ENCODE measurements at places on chromosomes 3 and 15. TPM values are rescaled to one million over a fixed set of nuclear protein-coding genes. Genes with fewer than 3 reads are reported as not detected.

DNA sequence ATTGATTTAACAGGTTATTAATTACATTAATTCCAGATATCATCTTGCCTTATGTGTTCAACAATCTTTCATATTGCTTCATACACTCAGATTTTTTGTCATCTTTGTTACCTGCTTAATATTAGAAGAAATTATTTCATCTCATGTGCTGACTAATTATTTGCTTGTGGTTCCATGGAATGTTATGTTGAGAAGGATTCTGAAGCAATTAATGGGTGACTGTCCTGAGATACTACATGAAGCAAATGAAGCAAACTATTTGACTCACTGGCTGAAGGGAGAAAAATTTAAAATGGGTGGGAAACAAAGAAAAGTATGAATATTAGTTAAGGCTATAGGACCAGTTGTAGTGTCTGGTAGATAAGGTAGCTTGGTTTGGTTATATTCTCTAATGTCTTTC, 443.8 kb upstream of the EPHA6 start:
- no peak for ATAC-seq
- no peaks in the 10 kb centered on the region for H3K4me1 ChIP-seq
- H3K36me3 ChIP-seq = no peaks in the 10 kb centered on the region
- no peaks in the 10 kb centered on the region for H3K27me3 ChIP-seq
- H3K4me3 ChIP-seq = no peak overlapping the region
- H3K27ac ChIP-seq = no peak overlapping the region

DNA sequence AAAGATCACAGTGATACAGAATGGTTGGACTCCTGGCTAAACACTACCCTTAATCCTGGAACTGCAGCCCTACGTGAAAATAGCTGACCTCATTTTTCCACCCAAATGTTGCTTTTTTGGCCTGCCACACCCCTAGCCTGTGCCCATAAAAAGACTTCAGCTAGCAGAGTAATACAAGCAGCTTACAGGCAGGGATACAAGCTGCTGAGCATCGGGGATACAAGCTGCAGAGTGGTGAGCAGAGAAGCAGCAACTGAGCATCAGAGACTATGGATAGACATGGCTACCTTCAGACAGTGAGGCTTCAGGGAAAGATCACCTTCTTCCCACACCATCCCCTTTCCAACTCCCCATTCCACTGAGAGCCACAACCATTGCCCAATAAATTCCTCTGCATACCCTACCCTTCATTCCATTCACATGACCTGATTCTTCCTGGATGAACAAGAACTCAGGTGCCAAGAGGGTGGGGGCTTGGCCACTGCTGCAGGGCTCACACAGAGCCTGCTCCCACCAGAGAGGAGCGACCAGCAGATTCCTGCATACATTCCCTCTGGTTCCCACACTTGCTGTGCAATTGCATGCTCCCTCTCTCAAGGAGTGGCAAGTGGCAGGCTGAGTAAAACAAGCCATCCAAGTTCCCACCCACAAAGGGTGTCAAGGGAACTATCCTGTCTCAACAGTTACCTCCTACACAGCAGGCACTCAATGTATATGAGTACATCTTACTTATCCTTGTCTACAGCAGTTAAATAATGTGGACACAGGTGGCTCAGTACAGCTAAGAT, 217.5 kb downstream of the ALCAM start:
- H3K27me3 ChIP-seq = no peaks in the 10 kb centered on the region
- no peak overlapping the region for H3K27ac ChIP-seq
- no peaks in the 10 kb centered on the region for H3K36me3 ChIP-seq
- no peak for ATAC-seq

DNA sequence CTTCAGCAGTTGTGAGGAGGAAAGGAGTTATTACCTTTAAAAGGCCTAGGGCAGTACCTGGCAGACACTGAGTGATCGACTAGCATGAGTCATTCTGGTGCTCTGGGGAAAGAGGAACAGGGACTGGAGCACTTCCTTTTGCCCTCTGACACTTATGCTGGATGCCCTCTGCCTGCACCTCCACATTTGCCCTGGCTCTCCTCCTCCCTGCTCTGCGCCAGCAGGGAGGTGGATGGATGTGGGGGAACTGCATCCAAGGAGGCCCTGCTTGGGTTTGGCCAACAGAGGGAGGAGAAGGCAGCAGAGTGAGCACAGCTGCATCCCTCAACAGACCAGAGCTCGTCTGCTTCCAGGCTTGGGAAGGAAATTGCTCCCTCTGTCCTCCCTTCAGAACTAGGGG, 75.0 kb downstream of the SEMA5B start:
- peak; percentile 38 for ATAC-seq
- no peak overlapping the region for H3K4me3 ChIP-seq
- no peak overlapping the region for H3K27ac ChIP-seq
- H3K27me3 ChIP-seq = no peaks in the 10 kb centered on the region

DNA sequence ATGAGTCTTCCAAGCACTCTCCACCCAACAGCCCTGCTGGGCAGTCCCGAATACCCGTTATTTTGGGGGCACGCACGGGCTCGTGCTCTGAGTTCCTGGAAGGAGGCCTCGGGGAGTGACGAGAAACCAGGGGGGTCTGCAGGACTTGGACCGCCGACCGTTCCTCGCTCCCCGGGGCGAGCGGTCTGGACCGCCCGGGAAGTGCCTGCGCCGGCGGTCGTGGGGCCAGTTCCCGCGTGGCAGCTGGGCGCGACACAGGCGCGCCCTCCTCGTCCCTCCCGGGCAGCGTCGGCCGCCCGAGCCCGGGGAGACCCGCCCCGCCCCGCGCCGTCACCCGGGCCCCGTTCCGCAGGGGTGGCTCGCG, 387 bp downstream of the GNB4 start:
- H3K4me1 ChIP-seq = peaks cover 30% of the 10 kb centered on the region
- peak overlapping the region; percentile 80 for H3K27ac ChIP-seq
- H3K27me3 ChIP-seq = no peaks in the 10 kb centered on the region
- no peaks in the 10 kb centered on the region for H3K36me3 ChIP-seq
- ATAC-seq = peak; percentile 83

GRCh38 chr15:85497172-85497569, 116.8 kb downstream of the AKAP13 start:
- H3K4me1 ChIP-seq = peaks cover 58% of the 10 kb centered on the region
- H3K27me3 ChIP-seq = no peaks in the 10 kb centered on the region
- H3K27ac ChIP-seq = peak overlapping the region; percentile 53
- no peaks in the 10 kb centered on the region for H3K36me3 ChIP-seq
- no peak overlapping the region for H3K4me3 ChIP-seq

- H3K27me3 ChIP-seq = no peaks in the 10 kb centered on the region
- ATAC-seq = no peak
- H3K4me1 ChIP-seq = peaks cover 36% of the 10 kb centered on the region
- no peak overlapping the region for H3K27ac ChIP-seq
- no peaks in the 10 kb centered on the region for H3K36me3 ChIP-seq
Observed at GRCh38 chr15:98745179-98745578, 96.8 kb downstream of the IGF1R start.

DNA sequence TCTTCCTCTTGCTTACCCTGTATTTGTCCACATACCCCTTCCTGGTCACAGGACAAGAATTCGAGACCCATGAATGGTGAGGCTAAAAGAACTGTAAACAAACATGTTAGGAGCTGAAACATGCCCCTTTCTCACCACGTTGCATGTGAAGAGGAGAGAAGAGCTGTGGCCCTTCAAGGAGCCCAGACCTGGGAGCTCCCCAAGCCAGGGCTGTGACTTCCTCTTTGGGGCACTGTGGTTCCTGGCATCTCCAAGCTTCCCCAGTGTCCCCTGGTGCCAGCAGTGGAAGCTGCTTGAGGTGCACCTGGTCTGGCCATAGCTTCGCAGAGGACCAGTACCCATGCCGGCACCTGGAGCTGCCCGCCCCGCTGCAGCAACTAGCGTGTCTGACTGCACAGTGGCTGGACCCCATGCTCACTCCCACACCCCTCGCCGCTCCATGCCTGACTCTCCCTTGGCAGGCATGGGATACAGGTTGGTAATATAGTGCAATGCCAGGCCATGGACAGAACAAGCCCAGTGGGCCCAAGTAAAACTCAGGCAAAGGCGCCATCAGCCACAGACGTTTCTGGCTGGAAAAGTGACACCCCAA, 9.9 kb downstream of the SPCS1 start:
- H3K27ac ChIP-seq = no peak overlapping the region
- no peaks in the 10 kb centered on the region for H3K27me3 ChIP-seq

GRCh38 chr15:62641825-62642224, 400.7 kb upstream of the TPM1 start:
- no peak for ATAC-seq
- no peaks in the 10 kb centered on the region for H3K27me3 ChIP-seq

GRCh38 chr3:149989307-149989706, 18.6 kb upstream of the PFN2 start:
- H3K4me1 ChIP-seq = no peaks in the 10 kb centered on the region
- H3K27ac ChIP-seq = no peak overlapping the region
- no peak for ATAC-seq
- H3K36me3 ChIP-seq = no peaks in the 10 kb centered on the region

GRCh38 chr3:197337656-197338055, 39.2 kb upstream of the DLG1 start:
- H3K4me1 ChIP-seq = no peaks in the 10 kb centered on the region
- ATAC-seq = no peak
- no peak overlapping the region for H3K27ac ChIP-seq
- H3K27me3 ChIP-seq = no peaks in the 10 kb centered on the region
- no peaks in the 10 kb centered on the region for H3K36me3 ChIP-seq
- H3K4me3 ChIP-seq = no peak overlapping the region

GRCh38 chr3:65723011-65723410, 315.7 kb downstream of the MAGI1 start:
- no peak overlapping the region for H3K4me3 ChIP-seq
- H3K27ac ChIP-seq = no peak overlapping the region
- H3K27me3 ChIP-seq = no peaks in the 10 kb centered on the region
- no peaks in the 10 kb centered on the region for H3K36me3 ChIP-seq

DNA sequence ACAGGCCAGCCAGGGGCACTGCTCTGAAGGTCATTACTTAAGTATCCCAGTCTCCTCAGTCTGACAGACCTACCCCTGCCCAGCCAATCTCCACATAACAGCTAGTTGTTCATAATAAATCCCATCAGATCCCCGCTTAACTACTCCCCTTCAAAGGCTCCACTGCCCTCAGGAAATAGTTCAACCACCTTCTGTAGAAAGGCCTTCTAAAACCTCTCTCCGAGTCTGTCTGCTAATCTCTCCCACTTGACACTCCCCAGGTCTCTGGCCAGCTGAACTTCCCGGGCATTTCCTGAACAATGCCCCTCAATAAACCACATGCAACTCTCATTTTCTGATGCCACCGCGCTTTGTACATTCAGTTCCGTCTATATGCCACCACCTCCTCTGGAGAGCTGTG, 6.0 kb downstream of the PRC1 start:
- no peak overlapping the region for H3K27ac ChIP-seq
- ATAC-seq = no peak
- no peaks in the 10 kb centered on the region for H3K36me3 ChIP-seq
- H3K4me1 ChIP-seq = no peaks in the 10 kb centered on the region
- H3K4me3 ChIP-seq = no peak overlapping the region
- no peaks in the 10 kb centered on the region for H3K27me3 ChIP-seq

- H3K27me3 ChIP-seq = no peaks in the 10 kb centered on the region
- H3K36me3 ChIP-seq = peaks cover 14% of the 10 kb centered on the region
- no peak overlapping the region for H3K27ac ChIP-seq
- ATAC-seq = no peak
- no peak overlapping the region for H3K4me3 ChIP-seq
- no peaks in the 10 kb centered on the region for H3K4me1 ChIP-seq
Observed at GRCh38 chr3:128278130-128278529, 124.8 kb downstream of the EEFSEC start.

GRCh38 chr15:35519541-35520149, 26.3 kb downstream of the DPH6 start:
- H3K4me3 ChIP-seq = no peak overlapping the region
- H3K4me1 ChIP-seq = peaks cover 23% of the 10 kb centered on the region
- H3K27me3 ChIP-seq = no peaks in the 10 kb centered on the region

- no peaks in the 10 kb centered on the region for H3K36me3 ChIP-seq
- H3K4me1 ChIP-seq = no peaks in the 10 kb centered on the region
- H3K27me3 ChIP-seq = no peaks in the 10 kb centered on the region
Observed at GRCh38 chr15:97012986-97013385, 682.5 kb downstream of the NR2F2 start.

- peak; percentile 41 for ATAC-seq
- no peak overlapping the region for H3K27ac ChIP-seq
- H3K27me3 ChIP-seq = no peaks in the 10 kb centered on the region
- H3K4me3 ChIP-seq = no peak overlapping the region
- H3K4me1 ChIP-seq = no peaks in the 10 kb centered on the region
- no peaks in the 10 kb centered on the region for H3K36me3 ChIP-seq
Observed at GRCh38 chr3:34683851-34684250, 885.4 kb downstream of the PDCD6IP start.

DNA sequence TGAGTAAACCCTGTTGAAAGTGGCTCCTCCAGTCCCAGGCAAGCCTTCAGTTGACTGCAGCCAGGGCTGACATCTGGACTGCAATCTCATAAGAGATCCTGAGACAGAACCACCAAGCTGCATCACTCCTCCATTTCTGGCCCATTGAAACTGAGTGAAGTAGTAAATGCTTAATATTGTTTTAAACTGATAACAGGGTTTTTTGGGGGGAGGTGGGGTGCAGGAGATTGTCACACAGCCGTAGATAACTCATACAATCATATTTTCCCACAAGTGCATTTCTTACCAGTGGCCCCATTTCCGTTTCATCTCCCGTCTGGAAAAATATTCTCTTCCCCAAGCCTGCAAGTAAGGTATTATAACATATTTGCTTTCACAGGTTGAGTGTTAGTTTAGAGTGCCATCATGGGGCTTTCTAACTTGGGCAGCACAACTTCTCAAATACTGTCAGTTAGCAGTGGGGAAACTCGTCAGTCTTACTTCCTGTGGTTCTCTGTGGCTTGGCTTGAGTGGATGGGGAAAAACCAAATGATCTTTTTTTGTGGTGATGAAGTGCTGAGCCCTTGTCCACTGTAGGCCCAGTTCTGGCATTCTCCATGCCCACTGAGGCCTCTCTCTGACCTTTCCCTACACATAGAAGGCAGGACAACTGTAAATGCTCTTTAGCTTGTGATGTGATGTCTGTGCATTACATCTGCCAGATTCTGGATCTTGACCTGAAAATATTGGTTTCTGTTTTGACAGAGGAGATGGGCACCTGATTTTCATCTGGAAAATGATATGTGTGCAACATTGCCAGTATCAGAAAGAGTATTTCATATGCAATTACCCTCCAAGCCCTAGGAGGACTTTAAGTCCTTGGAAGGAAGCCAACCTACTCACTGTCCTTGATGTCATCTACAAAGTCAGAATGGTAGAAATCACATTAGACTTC, 90.1 kb upstream of the BHLHE40 start:
- ATAC-seq = no peak
- peaks cover 27% of the 10 kb centered on the region for H3K4me1 ChIP-seq
- H3K4me3 ChIP-seq = no peak overlapping the region
- no peaks in the 10 kb centered on the region for H3K27me3 ChIP-seq

- no peak for ATAC-seq
- H3K4me1 ChIP-seq = no peaks in the 10 kb centered on the region
- H3K27me3 ChIP-seq = no peaks in the 10 kb centered on the region
- H3K36me3 ChIP-seq = no peaks in the 10 kb centered on the region
Observed at GRCh38 chr3:8157640-8158039, 344.0 kb upstream of the LMCD1 start.

- H3K4me1 ChIP-seq = no peaks in the 10 kb centered on the region
- no peak overlapping the region for H3K4me3 ChIP-seq
- no peaks in the 10 kb centered on the region for H3K27me3 ChIP-seq
Observed at GRCh38 chr15:70378126-70379031, 280.7 kb upstream of the TLE3 start.

The CADPS gene
- 0.31 TPM for total RNA-seq

The GPR62 gene
- 0.31 TPM for total RNA-seq

The VWA5B2 gene
- 0.10 TPM for total RNA-seq

The OXTR gene
- 0.27 TPM for total RNA-seq

The FSIP1 gene
- total RNA-seq = 1.7 TPM

The COL8A1 gene
- 136 TPM for total RNA-seq

The POC1A gene
- total RNA-seq = 1.1 TPM

All from gastroesophageal sphincter (tissue), 4 donors.